ENCODE measurements at places on chromosomes 2 and 18. TPM values are rescaled to one million over a fixed set of nuclear protein-coding genes. Genes with fewer than 3 reads are reported as not detected.

Gene ERBB4
- total RNA-seq, result 0.07 TPM

DNA sequence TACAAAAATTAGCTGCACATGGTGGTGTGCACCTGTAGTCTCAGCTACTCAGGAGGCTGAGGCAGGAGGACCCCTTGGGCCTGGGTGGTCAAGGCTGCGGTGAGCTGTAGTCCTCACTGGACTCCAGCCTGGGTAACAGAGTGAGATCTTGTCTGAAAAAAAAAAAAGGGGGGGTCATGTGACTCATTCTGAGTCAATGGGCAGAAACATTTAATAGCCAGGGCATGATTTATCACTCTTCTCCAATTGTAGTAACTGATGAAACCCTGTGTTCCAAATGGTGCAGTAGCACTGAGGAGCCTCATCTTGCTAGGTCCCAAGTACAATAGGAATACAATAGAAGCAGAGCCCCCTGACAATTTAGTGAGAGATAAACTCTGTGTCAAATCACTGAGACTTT, 78.9 kb upstream of the CCDC68 start:
- DNase-seq, result no peak

- DNase-seq, result no peak
These were observed 611 bp downstream of the NOL10 start for GRCh38 chr2:10688921-10689807.

DNA sequence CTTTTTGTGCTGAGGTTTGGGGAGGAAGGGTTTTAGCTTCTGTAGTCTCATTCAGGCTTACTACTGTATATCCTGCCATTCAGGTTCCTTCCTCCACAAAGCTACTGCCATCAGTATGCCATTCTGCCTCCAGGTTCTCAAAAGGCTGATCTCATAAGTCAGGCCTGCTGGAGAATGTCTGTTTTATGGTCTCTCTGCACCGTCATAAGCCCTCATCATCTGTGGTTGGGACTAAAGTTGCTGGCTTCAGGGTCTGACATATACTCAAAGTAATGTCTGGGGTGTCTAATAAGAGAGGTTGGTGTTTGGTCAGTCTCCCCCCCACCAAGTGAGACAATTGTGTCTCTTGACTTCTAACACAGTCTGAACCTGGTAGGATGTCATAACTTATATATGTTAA, 36.2 kb upstream of the CCBE1 start:
- no peak for DNase-seq

GRCh38 chr2:17363846-17364245, 154.4 kb downstream of the RAD51AP2 start:
- no peak for DNase-seq

DNA sequence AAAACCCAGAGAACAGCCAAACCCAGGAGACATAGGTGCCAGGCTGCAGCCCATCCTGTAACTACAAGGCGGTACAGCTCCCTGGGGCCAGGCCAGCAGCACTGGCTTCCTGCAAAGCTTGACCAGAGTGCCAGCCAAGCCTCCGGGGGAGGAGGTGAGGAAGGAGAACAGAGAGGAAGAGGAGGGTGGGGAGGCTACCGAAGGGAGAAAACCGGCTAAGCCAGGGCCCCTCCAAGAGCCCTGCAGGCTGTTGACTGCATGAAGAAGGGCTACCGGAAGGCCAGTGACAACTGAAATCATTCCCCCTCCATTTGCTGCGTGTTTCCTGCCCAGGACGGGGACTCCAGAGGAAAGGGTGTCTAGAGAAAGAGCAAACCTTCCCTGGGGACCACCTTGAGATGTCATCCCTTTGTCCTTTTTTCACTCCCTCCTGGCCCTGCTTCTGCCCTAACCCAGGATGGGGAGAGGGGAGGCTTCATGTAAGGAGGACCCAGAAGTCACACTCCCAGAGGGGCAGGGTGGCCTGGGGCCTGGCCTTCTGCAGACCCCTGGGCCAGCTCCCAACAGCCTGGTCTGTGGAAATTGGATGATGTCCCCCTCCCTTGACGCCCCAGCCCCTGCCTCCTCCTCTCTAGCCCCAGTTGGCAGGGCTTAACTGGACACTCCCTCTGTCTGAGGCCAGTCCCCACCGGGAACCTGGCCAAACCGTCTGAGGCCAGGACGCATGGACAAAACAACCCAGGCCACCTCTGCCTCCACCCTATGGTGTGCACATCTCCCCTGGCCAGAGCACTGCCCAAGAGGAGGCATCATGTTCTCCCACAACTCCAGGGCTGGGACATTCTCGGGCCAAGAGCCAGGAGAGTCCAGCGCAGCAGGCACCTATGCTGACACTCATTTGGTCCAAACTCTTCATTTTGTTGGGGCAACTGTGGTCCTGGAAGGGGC, 207.8 kb downstream of the CYP26B1 start:
- no peak for DNase-seq

Gene SERPINB10
- total RNA-seq, result not detected

Gene IL18R1
- total RNA-seq, result 3.7 TPM

DNA sequence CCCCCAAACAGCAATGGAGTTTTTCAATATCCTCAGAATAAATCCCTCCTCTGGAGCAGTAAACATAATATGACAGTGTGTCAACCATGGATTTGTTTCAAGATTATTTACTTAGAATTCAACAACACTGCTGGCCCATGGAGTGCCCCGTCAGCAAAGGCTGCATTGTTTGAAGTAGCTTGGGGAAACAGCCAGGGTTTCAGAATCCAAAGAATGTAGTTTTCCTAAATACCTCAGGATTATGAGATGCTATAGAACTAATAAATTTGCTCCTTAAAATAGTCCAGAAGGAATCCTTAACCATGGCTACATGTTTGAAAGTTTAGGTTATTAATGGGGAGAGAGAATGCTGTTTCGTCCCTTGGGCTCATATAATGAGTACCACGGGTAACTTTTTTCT, 13.1 kb upstream of the CETN1 start:
- no peak for DNase-seq

- no peak for DNase-seq
These were observed 165.8 kb downstream of the TNS1 start for GRCh38 chr2:217836901-217837491.
